ENCODE measurements at places on chromosomes 4 and X.
A peak's percentile ranks its signal among the peaks of the same experiment; 100 is the strongest.

- DNase-seq: no peak
Observed at GRCh38 chr4:139738846-139739613, 73.4 kb downstream of the MGST2 start.

DNA sequence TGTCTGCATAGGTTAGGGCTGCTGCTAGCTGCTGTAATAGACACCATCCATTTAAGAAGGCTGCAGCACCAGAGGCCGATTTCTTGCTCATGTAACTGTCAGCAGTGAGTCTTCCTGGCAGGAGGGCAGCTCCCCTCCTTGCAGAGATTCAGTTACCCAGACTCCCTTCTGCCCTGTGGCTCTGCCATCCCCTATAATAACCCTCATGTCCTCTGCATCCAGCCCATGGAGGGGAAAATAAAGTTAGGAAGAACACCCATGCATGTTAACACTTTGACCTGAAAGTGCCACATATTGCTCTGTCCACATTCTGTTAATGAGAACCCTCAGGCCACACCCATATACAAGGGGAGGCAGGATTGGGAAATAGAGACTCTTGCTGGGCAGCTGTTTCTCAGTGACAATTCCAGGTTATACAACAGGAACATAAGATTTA lies 5.4 kb downstream of the STBD1 start:
- DNase-seq: no peak

GRCh38 chr4:123390846-123391456 lies 5.6 kb upstream of the SPRY1 start:
- DNase-seq: no peak

- no peak for DNase-seq
Observed at GRCh38 chr4:80500613-80501012, 165.1 kb downstream of the CFAP299 start.

- no peak for DNase-seq
Observed at GRCh38 chr4:32697281-32697814, 1977.2 kb downstream of the PCDH7 start.

DNA sequence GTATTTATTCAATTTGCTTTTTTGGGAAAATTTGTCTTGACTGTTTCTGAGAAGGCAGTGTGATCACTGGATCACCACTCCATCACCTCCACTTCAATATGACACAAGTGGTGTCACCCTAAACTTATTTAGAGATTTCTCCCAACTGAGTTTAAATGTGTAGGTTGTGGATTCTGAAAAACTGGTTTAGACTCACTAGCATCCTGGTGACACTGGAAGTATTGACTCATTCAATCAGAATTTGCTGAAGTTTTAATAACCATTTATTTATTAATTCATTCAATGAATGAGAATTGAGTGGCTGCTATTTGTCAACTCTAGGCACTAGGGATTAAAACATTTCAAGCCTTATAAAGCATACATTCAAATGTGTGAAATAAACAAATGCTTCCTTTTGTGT lies 819.1 kb upstream of the EPHA5 start:
- DNase-seq: no peak

DNA sequence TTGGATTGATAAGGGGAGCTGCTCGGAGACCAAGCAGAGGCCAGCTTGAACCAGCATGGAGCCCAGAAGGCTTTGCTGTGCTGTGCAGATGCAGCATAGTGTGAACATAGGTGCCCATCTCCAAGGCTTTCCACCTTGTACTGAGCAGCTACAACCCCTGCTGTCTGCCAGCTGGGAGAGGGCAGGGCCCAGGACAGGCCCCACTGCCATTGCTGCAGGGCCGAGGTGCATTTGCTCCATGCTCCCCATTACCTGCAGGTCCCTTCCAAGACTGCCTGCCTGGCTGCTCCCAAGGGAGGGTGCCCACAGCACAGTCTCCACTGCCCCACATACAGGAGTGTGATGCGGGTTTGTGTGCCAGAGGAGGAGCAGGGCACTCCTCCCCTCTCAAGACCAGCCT lies 1016.0 kb upstream of the INTU start:
- DNase-seq: no peak

- no peak for DNase-seq
Observed at GRCh38 chr4:154908168-154908567, 127.1 kb downstream of the RBM46 start.

- no peak for DNase-seq
Observed at GRCh38 chr4:83709627-83710026, 173.7 kb downstream of the GPAT3 start.

DNA sequence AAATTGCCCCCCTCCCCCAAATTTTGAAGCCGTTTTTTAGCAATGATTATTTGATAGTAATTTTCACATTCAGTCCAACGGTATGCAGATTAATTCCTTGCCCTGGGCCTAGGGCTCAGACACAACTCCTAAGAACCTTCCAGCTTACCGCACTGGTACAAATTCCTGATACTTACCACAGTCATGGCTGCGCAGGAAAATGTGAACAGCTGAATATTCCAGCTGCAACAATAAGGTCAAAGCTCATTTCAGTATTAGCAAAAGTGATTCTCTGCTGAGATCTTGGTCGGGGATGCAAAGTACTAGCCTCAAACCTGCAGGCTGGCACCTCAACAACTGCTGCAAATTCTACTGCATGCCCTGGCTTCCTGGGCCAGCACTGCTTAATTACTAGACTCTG lies 3.0 kb downstream of the ATP11C start:
- DNase-seq: no peak

DNA sequence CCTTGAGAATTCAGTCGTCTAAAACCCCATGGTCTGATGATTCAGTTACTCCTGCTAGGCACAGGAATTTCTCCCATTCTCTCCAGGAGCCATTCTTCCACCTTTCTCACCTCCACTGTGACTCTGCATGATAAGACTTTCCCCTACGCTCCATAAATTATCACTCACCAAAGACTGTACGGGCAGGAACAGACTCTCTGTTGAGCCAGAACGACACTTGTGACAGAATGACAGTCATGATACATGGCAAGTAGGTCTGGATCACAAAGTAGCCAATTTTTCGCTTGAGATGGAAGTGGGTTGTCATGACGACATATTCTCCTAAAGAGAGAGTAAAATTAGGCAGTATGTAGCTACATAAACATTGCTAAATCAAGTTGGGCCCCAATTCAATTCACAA lies 59.1 kb upstream of the MAGEA10 start:
- DNase-seq: no peak

DNA sequence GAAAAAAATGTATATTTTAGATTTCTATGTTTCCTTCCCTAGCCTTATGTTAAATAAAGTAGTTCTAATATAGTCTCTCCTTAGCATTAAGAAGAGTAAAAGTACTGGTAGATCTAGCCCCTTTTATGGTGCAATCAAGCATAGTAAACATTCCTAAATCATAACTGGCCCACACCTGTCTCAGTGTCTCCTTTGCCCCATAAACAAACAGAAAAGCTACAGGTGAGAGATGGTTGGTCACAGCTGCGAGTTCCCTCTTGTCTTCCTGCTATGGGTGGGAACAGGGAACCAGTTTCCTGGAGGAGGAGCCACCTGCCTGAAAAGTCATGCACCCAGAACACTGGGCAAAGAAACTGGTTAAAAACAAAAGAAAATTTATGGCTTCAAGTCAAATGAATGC lies 16.6 kb downstream of the SOWAHB start:
- DNase-seq: no peak

- no peak for DNase-seq
Observed at GRCh38 chr4:98423009-98423408, 161.8 kb downstream of the RAP1GDS1 start.

- DNase-seq: no peak
Observed at GRCh38 chrX:291411-291901, 10.3 kb downstream of the PLCXD1 start.

GRCh38 chr4:79756140-79756895 lies 316.7 kb downstream of the ANTXR2 start:
- DNase-seq: no peak

DNA sequence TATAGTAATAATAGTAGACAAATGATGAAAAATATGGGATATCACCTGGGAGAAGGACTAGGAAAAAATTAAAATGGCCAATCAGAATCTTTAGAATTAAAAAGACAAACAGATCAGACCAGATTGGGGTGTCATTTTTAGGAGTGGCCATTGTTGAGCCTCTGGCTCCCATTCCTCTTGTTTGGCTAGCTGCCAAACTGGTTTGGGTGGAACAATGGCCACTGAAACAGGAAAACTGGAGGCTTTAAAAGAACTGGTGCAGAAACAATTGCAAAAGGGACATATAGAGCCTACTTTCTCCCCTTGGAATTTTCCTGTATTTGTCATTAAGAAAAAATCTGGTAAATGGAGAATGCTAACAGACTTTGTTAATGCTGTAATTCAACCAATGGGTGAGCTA lies 294.8 kb upstream of the DKK2 start:
- DNase-seq: no peak

DNA sequence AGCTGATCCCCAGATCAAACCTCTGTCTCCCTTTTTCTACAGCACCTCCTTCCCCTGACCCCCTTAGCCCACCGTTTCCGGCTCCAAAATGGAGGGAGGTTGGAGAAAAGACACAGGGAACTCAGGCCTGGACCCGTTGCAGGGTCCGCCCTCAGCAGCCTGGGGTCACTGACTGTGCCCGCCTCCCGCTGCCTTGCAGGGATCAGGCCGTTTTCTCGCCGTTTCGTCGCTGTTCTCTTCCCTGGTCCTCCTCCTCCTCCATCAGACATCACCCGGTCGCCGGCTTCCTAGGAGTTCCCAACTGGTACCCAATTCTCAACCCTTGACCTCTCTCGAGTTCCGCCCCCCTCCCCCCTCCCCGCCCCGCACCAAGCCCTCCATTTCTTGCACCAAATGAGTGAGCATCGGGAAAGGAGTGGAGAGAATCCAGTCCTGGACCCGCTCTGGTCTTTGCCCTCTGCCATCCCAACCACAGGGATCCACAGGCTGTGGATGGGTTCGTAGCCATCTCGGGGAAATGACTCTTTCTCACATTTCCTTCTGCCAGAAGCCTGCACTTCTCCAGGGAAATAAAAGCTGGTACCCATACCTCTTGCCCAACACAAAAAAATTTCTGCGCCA lies 493 bp downstream of the TCEAL5 start:
- no peak for DNase-seq

- no peak for DNase-seq
Observed at GRCh38 chrX:119481323-119481801, 13.1 kb downstream of the SLC25A5 start.

GRCh38 chrX:96770315-96770714 lies 85.7 kb downstream of the DIAPH2 start:
- DNase-seq: peak; percentile 1

- DNase-seq: no peak
Observed at GRCh38 chr4:73855406-73855805, 2.3 kb downstream of the PF4V1 start.

GRCh38 chr4:177047070-177047850 lies 254.5 kb upstream of the VEGFC start:
- DNase-seq: peak; percentile 22

GRCh38 chrX:107146670-107147069 lies 28.0 kb upstream of the RBM41 start:
- DNase-seq: no peak

DNA sequence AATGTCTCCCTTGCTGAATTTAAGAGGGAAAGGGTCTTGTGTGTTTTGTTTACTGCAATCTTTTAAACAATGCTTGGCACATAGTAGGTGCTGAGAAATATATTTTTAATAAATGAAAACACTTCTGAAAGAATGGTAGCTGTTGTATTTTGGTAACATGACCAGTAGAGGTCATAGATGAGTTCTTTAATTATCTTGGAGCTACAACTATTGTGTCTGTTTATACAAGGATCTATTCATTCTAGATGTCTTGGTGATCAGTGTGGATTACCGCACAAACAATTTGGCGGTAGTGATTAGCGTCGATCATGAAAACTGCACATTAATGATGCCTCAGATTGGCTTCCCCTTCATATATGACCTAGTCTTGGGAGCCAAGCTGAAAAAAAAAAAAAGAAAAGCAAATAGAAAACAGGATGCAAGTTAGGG lies 21.4 kb upstream of the SCRG1 start:
- peak; percentile 20 for DNase-seq

DNA sequence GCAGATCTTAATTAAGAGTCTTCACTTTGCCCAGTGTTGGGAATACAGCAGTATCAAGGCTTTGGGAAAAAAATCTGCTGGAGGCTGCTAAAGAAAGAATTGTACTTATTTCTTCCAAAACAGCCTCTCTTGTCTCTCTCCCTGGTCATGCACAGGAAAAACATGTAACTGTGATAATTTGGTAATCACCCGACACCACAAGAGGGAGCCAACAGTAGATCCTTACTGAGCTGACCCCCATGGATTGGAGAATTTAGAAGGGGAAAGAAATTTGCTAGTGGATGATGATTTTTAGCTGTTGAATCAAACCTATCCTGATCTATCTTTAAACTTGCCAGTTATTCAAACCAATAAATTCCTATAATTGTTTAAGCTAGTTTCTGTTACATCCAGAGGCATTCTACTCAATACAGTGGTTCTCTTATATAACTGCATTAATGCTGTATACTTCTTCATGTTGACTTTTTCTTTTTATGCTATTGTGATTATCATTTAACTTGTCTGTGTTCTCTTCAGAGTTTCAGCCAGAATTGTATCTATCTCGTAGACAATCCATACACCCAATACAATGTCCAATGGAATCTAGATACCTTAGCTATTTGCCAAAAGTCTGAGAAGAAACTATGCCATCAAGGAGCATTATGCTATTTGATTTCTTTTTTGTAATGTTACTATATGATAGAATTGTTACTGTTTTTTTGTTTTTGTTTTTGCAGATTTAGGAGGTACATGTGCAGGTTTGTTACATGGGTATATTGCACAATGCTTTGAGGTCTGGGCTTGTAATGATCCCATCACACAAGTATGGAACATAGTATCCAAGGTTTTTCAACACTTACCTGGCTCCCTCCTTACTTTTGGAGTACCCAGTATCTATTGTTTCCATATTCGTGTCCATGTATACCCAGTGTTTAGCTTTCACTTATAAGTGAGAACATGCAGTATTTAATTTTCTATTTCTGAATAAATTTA lies 31.3 kb upstream of the ARHGEF38 start:
- peak; percentile 24 for DNase-seq

DNA sequence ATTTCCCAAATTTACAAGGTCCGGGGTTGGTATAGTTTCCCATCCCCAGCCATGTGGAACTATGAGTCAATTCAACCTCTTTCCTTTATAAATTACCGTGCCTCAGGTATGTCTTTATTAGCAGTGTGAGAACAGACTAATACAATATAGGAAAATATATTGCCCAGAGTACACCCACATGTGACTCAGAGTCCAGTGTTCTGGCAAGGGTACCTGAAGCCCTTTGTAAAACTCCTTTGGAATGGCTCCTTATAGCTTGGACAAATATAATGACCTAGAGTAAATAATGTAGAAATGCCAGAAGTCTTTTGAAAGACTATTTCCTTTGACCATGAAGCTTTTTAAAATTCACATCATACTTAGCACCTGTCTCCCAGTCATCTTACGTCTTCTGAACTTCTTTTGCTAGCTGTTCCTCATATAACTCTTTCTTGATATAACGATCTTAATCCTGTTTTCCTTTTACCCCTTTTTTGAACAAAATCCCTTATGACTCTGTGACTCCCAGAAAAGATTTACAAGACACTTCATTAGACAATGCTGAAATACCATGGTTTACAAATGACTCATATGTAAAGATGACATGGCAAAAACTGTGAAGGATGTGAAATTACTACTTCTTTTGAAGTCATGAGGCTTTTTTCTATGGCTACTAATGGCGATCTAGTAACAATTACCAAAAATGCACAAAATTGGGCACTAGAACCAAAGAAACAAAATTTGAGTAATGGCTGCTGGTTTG lies 408.9 kb downstream of the NAP1L3 start:
- no peak for DNase-seq

Data from germinal center (tissue), 1 donor.